NCI-H1436 treated with DMSO at 0.1 percent for 48 hours (cell line): ENCODE measurements at places on chromosomes 16 and 17.

- DNase-seq = no peak
Measured at GRCh38 chr17:82320956-82321927, 3.8 kb upstream of the CD7 start.

DNA sequence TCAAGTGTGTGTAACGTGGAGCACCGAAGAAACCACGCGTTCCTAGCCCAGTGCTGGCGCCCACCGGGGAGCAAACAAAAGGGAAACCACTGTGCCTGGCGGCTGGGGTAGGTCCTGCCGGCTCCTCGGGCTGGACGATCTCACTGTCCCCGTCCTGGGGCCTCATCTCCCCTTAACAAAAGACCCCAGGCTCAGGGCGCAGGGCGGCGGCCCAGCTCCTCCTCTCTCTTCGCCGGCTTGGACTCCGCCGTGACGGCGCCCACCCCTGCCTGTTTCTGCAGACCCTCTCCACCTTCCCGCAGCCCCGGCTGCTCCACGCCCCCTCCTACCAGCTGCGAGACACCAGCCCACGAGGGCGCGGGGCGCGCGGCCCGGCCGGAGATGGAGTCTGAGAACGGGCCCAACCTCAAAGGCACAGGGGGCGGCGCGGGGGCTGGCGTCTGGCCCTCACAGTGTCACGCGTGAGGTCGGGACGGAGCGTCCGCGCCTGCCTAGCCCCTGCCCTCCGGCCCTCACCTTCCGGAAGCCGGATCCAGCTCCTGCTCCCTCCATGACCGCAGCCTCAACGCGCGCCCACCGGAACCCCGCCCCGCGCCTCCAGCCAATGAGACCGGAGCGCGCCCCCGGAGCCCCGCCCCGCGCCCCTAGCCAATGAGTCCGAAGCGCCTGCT, at the start of gene CENPX:
CENPX (minus strand) TSS at position 569 of the 671 bp plus-strand sequence; CDS start at position 552, 17 bp downstream.
- DNase-seq = no peak

DNA sequence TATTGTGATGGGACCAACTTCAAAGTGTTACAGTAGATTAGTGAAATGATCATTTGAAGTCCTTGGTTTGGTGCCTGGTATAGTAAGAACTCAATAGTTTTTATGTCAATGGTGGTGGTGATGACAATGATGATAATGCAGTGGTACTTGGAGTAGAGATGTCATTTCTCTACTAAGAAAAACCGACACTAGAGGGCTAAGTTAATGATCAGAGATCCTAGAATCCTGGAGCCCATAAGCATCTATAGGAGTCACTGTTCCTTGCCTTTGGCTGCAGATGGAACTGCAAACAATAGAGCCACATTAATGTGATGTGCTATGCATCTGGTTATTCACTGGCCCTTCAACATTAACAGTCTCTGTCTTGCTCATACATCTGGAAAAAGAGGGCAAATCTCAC, 103.8 kb downstream of the ANKFN1 start:
- DNase-seq = no peak

- DNase-seq = no peak
Measured at GRCh38 chr17:73553311-73553710, 90.9 kb downstream of the SDK2 start.

- no peak for DNase-seq
Measured at GRCh38 chr17:42835732-42836131, 2.5 kb downstream of the PSME3 start.

GRCh38 chr17:67818110-67819002, 6.9 kb upstream of the BPTF start:
- DNase-seq = no peak

- DNase-seq = peak; percentile 70
Measured at GRCh38 chr17:45146890-45147580, 1.2 kb upstream of the HEXIM1 start.

GRCh38 chr17:42132941-42133340, 10.3 kb downstream of the HSPB9 start:
- no peak for DNase-seq

- DNase-seq = no peak
Measured at GRCh38 chr16:27772093-27772825, 222.3 kb downstream of the KATNIP start.

GRCh38 chr16:84553873-84554399, 49.5 kb upstream of the MEAK7 start:
- DNase-seq = no peak
